ENCODE measurements at places on chromosomes 3 and 15.

DNA sequence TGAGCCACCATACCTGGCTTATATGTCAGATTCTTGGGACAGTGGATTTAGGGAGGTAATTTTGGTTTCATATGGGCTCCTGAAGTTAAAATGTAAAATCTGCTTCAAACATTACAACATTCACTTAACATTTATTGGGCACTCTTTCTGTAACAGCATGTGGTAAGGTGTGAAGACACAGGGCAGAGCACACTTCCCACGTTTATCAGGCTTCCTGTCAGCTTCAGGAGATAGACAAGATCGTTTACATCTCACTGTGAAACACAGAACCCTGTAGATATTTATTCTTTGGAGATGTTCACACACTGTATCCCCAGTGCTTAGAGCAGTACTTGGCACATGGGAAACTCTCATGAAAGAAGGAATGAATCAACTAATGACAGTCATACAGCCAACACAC, 426.0 kb upstream of the RARB start:
- DNase-seq: no peak

DNA sequence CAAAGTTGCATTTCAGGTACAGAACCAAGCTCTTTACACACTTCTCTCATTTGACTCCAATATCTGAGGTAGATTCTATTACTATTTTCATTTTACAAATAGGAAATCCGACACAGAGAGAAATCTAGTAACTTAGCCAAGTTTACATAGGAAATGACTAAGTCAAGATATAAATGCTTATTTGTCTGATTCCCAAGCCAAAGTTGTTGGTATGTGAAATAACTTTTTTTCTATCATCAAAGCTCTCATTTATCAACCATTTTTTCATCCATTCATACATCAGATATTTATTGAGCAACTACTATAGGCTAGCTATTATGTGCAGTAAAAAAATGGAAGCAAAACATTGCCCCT, 89.2 kb upstream of the MITF start:
- no peak for DNase-seq

- peak; percentile 85 for DNase-seq
Observed at GRCh38 chr15:91572110-91572509, 281.4 kb upstream of the SLCO3A1 start.

DNA sequence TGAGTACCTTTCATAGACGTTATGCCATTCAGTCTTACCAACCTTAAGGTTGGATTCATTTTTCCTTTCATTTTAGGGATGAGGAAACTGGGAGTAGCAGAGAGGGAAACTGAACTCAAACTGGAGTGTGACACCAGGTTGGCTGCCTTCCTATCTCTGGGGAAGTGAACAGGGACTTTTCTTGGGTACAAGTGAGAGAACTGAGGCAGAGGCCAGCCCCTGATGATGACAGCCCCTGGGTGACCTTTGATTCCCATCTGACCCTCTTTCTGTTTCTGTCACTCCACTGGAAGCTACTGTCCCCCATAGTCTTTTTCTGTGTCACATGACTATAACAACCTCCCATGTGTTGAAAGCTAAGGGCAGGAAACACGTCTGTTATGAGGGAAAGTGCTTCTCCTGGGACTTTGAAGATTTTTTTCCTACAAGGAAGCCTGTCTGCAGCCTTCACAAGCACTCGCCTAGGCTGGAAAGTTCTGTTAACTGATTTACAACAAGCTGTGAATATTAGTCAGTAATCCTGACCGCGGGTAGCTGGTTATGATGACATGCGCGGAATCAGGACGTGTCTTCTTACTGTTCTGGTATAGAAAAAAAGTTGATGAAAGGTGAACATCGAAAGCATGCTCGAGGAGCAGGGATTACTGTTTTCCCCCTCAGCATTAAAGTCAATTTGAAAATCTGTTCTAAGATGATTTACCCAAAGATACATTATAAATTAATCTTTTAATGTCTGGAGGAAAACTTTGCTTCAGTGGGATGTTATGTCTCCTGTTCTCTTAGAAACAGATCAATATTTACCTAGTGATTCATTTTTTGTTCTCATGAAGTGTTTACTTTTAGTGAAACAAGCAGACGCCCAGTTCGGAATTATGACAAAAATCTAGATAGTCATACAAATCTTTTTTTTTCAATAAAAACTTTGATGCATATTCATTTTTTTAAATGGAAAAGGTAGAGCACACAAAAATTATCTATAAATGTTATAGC, 31.5 kb downstream of the ABHD2 start:
- DNase-seq: peak; percentile 31

DNA sequence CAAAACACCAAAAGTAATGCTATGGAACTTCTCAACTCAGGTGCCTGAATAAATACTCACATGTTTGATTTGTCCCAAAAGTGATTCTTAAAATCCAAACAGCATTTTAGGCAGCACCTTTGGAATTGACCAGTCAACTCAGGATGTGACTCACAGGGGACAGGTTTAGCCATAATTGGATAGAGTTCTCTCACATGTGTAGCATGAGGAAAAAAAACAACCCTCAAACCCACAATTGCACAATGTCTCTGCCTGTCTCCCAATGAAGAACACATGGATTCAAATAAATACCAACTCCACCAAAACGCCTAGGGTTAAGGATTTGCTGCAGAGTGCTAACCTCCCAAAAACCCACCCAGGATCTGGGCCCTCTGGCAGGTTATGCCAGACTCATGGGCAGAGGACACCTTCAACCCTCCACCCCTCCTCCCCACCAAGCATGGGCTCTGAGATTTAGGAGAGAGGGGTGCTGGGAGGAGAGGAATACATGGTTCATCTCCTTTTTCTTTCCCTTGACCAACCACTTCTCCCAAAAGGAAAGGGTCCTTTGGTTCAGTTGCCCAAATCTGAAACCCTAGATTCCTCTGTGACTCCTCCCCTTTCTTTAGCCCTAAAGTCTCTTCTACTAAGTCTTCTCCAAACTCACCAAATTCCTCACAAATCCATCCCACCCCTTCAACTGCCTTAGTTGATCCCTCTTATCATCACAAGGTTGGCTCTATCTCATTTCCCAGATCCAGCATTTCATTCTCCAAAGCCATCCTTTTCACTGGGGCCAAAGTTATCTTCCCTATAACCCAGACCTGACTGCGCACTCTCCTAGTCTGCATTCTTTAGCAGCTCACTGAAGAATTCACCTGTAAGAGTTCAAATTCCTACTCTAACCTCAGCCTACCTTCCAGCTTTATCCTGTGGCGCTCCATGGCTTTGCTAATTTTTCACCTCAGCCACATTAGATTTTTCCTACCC, 7.7 kb downstream of the RYK start:
- no peak for DNase-seq

DNA sequence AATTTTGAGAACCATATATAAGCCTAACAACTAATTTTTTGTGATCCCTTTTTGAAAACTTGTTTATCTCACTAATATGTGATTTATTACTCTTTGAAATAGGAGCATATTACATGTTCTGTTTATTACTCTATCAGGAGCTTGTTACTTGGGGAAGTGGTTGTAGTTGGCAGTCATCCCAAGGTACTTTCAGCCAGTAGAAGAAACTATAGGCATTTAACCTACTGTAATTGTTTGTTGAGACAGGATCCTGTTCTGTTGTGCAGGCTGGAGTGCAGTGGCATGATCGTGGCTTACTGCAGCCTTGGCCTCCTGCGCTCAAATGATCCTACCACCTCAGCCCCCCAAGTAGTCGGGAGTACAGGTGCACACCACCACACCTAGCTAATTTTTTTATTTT, 195.6 kb downstream of the TCF12 start:
- no peak for DNase-seq

DNA sequence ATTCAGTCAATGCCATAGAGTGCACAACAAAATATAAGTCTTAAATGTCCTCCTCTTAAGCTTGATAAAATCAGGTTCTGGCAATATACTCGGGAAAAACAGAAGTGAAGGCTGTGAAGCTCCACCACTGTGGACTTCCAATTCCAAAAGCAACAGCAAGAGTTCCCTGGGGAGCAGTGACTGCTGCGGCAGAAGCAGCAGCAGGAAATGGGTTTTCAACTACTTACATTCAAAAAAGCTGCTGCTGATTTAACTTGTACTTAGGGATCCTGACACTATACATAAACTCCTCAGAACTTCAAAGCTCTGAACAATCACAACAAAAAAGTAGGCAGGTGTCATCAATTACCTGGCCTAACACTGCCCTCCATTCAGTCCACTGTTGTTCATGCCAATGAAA, 4.7 kb downstream of the CEP152 start:
- no peak for DNase-seq

- DNase-seq: no peak
Observed at GRCh38 chr3:9870978-9871377, 9.1 kb downstream of the CIDEC start.

DNA sequence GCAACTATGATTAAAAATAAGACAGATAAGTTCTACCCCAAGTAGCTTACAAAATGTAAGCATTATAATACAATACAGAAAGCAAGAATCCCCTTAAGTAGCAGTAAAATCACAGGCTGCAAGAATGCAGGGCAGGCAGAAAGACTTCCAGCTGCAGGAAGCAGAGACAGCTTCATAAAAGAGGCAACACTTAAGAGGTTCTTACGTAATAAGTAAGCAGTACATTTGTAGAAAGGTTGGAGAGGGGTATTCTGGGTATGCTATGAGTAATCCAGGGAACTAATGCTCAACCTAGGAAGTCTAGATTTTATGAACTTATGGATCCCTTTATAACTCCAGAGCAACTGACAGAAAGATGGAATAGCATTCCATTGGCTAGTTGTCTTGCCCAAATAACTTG, 151.6 kb downstream of the IL5RA start:
- no peak for DNase-seq

DNA sequence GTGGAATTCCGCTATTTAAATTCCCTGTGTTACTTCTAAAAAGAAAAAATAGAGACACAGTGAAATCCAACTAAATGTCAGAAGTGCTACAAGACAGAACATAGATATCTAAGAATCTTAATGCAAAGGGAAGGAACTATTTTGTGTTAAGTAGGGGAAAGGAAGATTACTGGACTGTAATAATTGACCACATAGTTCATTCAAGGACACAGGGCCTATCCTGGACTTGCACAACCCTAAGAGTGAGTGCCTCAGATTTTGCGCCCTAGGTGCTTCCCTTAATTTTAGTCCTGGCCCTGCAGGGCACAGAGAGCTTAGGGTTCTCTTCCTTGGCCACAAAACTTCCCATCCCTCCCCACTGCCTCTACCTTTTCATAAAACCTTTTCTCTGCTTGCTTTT, 3.5 kb upstream of the IL20RB start:
- DNase-seq: no peak

- DNase-seq: peak; percentile 48
Observed at GRCh38 chr3:135503760-135504686, 461.5 kb upstream of the PPP2R3A start.

GRCh38 chr3:13011573-13012220, 61.5 kb downstream of the IQSEC1 start:
- no peak for DNase-seq

DNA sequence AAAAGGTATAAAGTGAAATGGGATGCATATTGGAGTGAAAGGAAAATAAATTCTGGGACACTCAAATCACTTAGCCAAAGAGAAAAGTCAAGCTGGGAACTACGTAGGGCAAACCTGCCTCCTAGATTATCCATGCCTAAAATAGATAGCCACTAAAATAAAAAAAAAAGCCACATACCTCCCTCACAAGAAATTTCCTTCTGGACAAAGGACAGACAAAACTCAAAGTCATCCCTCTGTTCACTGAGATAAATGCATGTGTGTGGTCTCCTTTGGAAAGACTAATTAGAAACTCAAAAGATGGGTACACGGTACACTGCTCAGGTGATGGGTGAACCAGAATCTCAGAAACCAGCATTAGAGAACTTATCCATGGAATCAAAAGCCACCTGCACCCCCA, 65.2 kb upstream of the MME start:
- DNase-seq: no peak

- DNase-seq: no peak
Observed at GRCh38 chr15:40087991-40088928, 20.4 kb downstream of the BMF start.

- peak; percentile 6 for DNase-seq
Observed at GRCh38 chr15:62059816-62060112, 483 bp downstream of the VPS13C start.

- DNase-seq: no peak
Observed at GRCh38 chr3:21789730-21790129, 38.7 kb upstream of the ZNF385D start.

- no peak for DNase-seq
Observed at GRCh38 chr15:91698241-91698640, 155.3 kb upstream of the SLCO3A1 start.

DNA sequence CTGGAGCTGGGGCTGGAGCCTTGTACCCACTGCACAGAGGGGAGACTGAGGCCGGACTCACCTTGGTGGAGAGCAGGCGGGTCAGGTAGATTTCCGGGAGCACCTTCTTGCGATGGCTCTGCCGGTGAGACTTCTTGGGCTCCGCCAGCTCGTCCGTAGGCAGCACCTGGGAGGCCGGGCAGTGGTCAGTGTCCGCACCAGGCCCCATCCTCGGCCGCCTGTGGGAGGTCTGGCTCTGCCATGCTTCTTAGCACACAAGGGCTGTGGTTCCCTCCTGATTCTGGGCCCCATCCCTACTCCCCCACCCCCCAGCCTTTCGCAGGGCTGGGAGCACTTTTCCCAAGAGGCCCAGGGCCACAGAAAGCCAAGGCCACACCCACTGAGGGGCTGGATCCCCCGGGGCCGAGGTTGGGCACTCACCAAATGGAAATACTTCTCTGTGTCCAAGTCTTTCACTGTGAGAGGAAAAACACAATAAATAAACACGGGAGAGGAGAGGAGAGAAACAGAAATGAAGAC, 17.4 kb downstream of the H1-8 start:
- DNase-seq: no peak

DNA sequence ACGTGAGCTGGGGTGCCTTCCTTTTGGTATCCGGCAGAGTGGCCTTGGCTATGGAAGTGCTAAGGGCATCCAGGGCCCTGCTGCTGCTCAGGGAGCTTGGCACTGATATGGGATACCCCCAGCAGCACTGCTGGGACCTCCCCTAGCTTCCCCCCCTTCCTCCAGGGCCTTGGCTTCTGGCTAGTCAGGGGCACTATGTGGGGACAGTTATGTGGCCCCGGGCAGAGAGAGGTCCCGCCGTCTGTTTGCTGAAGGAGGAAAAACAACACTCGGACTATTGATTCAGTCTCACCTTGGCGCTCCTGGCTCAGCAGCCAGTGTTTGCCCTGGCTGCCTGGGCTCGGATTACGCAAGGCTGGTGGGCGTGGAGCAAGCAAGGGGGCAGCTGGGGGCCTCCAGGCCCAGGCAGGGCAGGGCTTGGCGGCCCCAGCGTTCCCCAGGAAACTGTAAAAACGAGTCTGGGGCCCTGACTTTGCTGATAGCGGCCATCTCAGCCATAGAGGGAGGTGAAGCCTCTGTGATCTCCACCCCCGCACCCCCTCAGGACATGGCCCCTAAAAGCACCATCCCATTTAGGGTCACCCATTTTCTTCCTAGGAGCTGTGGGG, 5.7 kb downstream of the FURIN start:
- DNase-seq: peak; percentile 24

DNA sequence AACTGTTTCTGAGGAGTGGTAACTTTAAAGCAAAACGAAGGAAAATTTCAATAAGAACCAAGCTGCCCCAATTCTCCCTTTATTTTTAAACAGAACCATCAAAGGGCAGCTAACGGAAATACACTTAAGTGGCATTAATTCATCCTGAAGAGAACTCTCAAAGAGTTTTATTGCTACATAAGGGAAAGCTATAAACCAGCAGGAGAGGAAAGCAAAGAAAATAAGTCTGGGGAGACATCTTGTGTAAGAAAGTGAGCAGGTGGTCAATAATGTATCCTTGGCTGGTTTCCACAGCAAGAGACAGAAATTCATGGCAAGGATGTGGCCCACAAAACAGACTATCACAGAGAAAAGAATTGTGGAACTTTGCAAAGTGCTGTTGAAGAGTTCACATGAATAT, 40.0 kb upstream of the CMSS1 start:
- no peak for DNase-seq
